ENCODE measurements at places on chromosomes 3 and 15. TPM values are rescaled to one million over a fixed set of nuclear protein-coding genes. Genes with fewer than 3 reads are reported as not detected.

- no peak overlapping the region for H3K27ac ChIP-seq
- DNase-seq = no peak
- H3K27me3 ChIP-seq = no peaks in the 10 kb centered on the region
- H3K4me1 ChIP-seq = no peaks in the 10 kb centered on the region
- H3K36me3 ChIP-seq = no peaks in the 10 kb centered on the region
Measured at GRCh38 chr3:33173103-33173502, 45.5 kb downstream of the SUSD5 start.

GRCh38 chr3:186452517-186452916 is 90.5 kb upstream of the DGKG start:
- no peak for DNase-seq
- H3K4me3 ChIP-seq = no peak overlapping the region
- no peaks in the 10 kb centered on the region for H3K27me3 ChIP-seq
- H3K36me3 ChIP-seq = no peaks in the 10 kb centered on the region
- H3K27ac ChIP-seq = no peak overlapping the region
- H3K4me1 ChIP-seq = no peaks in the 10 kb centered on the region

GRCh38 chr3:16216373-16216935 is 42.0 kb downstream of the GALNT15 start:
- H3K4me1 ChIP-seq = no peaks in the 10 kb centered on the region
- DNase-seq = no peak
- H3K4me3 ChIP-seq = no peak overlapping the region
- H3K36me3 ChIP-seq = peaks cover 51% of the 10 kb centered on the region

DNA sequence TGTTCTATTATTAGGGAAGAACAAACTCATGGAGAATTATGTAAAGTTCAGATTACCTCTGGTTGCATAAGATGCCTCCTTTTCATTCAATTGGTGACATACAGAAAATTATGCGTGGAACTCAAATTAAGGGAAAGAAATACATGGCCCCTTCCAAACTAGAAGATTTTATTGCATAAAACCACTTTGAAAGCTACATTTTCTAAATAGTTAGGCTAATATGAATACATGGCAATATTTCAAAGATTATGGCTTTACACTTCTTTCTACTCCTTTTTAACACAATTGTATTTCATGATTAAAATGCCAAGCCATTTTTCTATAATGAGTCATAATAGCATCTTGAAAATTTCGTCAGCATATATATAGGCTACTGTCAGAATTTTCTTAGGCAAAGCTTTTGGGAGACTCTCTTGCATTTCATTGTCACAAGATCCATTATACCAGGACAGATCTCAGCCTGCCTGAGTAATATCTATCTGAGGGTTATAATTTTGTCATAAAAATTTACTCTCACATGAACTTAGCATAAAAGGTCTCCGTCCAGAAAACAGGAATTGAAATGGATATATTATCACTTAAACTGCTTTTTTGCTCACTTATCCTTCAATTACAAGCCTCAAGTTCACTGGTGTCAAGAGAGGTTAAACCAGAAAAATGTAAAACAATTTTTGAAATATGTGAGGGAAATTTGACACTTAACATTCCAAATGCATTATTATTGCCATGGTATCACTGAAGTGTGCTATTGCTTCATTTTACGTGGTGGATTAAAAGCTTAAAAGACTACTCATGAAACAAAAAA is 37.1 kb downstream of the CPA3 start:
- H3K4me1 ChIP-seq = no peaks in the 10 kb centered on the region
- no peak for DNase-seq
- H3K4me3 ChIP-seq = no peak overlapping the region

DNA sequence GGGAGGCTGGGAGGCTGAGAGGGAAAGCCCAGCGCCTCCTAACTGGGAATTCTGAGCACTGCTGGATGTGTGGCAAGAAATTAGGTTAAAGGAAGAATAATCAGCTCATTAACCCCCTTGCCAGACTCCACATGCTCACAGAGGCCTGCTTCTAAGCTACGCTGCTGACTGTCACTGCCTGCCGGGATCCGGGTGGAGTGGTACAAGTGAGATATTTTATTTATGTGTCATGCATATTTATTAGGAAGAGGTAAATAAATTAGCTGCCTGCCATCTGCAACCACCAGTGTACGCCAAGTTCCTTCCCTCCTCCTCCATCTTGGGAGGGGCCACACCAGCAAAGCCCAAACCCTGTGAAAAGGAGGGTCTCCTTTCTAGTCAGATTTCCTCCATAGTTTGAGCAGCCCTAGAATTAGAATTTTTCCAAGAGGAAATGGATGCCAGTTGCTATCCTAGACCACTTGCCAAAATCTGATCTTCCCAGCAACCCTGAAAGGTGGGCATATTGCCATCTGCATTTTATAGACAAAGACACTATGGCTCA is 43.5 kb upstream of the GRIP2 start:
- no peaks in the 10 kb centered on the region for H3K36me3 ChIP-seq
- H3K4me3 ChIP-seq = no peak overlapping the region
- no peak overlapping the region for H3K27ac ChIP-seq

Gene FGF12
- 218 TPM for total RNA-seq

Gene CPLX3
- 10.8 TPM for total RNA-seq
